ENCODE measurements at places on chromosomes 12 and 14.

- no peak for DNase-seq
These were observed 52.6 kb upstream of the OTX2 start for GRCh38 chr14:56862836-56863235.

GRCh38 chr12:47121146-47121545, 41.4 kb upstream of the AMIGO2 start:
- DNase-seq: no peak

- no peak for DNase-seq
These were observed 237.2 kb downstream of the SLC15A4 start for GRCh38 chr12:128586451-128587029.

- no peak for DNase-seq
These were observed 194.0 kb downstream of the DPF3 start for GRCh38 chr14:72699852-72700257.

- DNase-seq: no peak
These were observed 98.0 kb upstream of the PLEKHG7 start for GRCh38 chr12:92604786-92605185.

DNA sequence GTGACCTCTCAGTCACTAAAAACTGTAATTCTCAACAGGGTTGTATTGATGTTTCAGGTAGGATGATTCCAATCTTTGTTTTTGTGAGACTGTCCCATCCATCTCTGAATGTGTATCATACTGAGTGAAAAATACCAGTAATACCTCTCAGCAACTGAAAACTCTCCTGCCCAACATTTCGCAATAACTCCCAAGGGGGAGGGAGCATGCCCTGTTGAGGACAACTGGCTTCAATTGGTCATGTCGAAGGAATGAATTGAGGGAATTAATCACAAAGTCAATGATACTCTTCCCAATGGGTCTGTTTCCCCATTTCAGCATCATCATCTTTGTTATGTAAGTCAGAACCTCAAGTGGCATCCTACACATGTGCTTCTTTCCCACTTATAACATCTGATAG, 102.4 kb upstream of the E2F7 start:
- DNase-seq: no peak

GRCh38 chr14:51430633-51431032, 190.6 kb downstream of the TMX1 start:
- DNase-seq: no peak

GRCh38 chr12:62006076-62006732, 254.0 kb upstream of the USP15 start:
- no peak for DNase-seq

DNA sequence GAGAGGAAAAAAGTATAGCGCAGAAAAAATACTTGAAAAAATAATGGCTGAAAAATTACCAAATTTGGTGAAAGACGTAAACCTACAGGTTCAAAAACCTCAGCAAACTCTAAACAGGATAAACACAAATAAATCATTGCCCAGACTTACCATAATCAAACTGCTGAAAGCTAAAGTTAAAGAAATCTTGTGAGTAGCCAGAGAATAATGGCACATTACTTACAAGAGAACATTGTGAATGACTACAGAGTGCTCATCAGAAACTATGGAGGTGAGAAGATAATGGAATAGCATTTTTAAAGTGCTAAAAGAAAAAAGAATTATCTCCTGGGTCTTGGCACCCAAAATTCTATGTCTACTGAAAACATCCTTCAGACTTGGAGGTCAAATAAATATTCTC, 36.0 kb downstream of the ATF1 start:
- no peak for DNase-seq

- DNase-seq: no peak
These were observed 10.9 kb upstream of the TFCP2 start for GRCh38 chr12:51183816-51184215.

Measured in amygdala (tissue), 56 donors.